ENCODE measurements at places on chromosomes 5 and 9.

DNA sequence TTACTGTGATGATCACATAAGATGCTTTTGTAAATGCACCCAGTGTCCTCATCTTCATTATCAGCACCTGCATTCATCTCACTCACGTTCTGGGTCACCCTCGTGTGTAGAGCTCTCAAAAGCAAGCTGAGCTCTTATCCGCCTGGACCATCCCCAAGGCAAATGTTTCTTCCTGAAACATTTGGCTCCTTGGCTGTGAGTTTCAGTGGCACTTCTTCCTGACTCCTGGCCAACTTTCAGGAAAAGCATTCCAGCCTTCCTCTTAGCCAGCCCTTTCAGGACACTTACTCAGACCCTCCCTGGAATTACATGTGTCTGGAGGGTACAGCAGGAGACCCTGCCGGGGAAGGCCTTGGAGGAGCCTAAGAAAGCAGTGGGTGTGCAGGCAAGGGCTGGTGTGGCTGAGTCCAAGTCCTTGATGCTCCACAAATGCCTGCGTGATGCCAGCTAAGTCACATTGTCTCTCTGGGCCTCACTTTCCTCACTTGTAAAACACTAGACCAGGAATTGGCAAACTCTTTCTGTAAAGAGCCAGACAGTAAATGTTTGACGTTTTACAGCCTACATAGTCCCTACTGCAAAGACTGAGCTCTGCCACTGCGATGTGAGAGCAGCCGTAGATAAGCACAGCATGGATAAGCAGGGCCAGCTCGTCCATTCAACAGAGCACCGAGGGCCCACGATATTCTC, 72.1 kb downstream of the PDE6A start:
- no peak for DNase-seq

GRCh38 chr5:138946241-138946623, 71.1 kb upstream of the LRRTM2 start:
- DNase-seq = no peak

DNA sequence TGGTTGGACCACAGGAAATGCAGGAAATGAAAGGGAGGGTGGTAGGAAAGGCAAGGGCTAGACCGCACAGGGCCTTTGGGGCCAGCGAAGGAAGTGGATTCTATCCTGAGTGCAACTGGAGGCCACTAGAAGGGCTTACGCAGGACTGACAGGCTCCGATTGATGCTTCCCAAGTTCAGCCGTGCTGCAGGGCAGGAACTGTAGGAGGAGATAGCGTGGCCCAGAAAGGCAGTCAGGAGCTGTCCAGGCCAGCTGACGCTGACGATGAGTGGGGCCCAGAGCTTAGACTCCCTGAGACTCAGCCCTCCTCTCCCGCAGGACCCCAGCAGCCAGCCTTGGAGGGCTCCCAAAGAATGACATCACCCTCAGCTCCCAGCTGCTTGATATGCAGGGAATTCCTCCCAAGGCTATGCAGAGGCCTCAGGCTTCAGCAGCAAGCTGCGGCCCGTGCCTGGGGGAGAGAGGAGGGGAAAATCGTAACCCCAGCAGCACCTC, 48.8 kb downstream of the KCNIP1 start:
- no peak for DNase-seq

DNA sequence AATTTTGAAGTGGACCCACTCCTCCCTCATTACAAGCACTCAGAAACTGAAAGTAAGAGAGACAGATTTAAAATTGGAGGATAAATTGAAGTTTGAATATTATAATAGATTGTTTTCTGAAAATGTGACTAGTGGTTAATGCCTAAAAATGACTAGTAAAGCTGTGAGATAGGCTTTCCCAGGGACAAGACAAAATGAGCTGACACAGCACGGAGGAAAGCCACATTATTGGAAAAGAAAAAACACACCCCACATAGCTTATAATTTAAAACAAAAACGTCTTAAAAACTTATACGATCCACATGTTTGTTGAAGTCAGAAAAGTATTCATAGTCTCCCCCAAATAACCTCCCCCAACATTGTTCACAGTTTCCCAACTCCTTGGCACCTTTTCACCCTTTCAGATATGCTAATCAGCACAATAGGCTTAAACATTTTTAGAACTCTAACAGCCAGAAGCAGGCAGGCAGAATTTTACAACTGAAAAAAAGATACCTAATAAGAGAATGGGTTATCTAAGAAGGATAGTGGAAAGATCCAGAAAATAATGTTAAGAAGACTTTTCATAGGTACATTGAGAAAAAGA, 6.1 kb downstream of the C7 start:
- no peak for DNase-seq

GRCh38 chr5:31148959-31149475, 44.5 kb upstream of the CDH6 start:
- no peak for DNase-seq

GRCh38 chr5:35833224-35833623, 23.5 kb upstream of the IL7R start:
- DNase-seq = no peak
